ENCODE measurements at places on chromosomes 11 and 22.

- DNase-seq, result no peak
Measured at GRCh38 chr11:76243193-76243956, 37.1 kb upstream of the WNT11 start.

- no peak for DNase-seq
Measured at GRCh38 chr22:32720924-32721323, 80.6 kb upstream of the TIMP3 start.

- no peak for DNase-seq
Measured at GRCh38 chr22:24584166-24584790, 8.6 kb downstream of the LRRC75B start.

DNA sequence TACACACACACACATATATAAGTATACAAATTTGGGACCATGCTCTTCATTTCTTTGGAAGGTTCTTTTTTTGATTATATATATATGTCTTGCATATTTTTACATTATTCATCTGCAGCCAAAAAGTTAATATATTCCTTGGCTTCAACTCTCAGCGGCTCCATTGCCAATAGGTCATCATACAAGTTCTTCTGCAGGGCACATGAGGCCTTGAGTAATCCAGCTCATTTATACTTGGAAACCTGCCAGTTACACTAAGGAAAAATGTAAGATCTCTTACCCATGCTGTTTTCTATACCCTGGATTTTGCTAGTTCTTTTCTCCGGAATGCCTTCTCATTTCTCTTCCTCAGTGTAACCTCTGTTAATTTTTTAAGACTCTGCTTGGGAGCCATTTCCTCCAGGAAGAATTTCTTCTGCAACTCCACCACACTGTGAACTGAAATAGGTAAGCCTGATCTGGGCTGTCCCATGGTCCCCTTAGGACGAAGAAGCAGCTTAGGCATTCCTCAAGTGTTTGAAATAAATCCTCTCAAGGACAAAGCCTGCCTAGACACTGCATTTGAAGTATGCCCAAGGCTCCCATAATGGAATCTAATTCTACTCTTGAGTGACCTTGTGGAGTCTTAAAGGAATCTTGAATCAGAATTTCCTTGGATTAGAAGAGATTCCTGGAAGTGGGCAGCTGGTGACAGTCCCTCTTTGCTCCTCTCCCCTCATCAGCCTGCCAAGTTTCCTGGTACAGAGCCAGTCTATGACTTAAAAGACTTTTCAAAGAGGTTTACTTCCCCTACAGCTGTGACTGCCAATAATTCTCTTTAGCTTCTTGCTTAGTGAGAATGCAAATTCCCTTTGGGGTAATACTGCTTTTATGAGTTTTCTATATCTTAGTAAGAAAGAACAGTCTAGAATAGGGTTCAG is 182.8 kb downstream of the C11orf87 start:
- DNase-seq, result no peak

- DNase-seq, result no peak
Measured at GRCh38 chr11:36471577-36471976, 38.5 kb downstream of the TRAF6 start.

- DNase-seq, result no peak
Measured at GRCh38 chr11:1126935-1127663, 30.7 kb upstream of the MUC5AC start.

GRCh38 chr11:87539596-87539995 is 501.9 kb downstream of the TMEM135 start:
- no peak for DNase-seq

GRCh38 chr11:77407613-77408012 is 66.3 kb downstream of the PAK1 start:
- DNase-seq, result no peak

- DNase-seq, result no peak
Measured at GRCh38 chr11:92794783-92795182, 174.7 kb upstream of the MTNR1B start.

DNA sequence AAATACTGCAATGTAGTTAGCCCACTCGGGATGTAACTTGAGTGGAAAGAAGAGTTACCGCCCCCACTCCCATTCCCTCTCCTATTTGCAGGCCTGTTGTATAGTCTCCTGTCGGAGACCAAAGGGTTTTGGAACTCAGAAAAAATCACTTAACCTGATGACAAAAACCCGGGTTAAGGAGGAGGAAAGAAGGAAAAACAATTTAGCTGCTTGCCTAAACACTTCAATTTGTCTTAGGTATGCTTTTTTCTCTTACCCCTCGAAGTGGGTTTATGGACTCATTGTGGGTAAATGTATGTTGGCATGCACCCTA is 2.2 kb downstream of the YAP1 start:
- no peak for DNase-seq

DNA sequence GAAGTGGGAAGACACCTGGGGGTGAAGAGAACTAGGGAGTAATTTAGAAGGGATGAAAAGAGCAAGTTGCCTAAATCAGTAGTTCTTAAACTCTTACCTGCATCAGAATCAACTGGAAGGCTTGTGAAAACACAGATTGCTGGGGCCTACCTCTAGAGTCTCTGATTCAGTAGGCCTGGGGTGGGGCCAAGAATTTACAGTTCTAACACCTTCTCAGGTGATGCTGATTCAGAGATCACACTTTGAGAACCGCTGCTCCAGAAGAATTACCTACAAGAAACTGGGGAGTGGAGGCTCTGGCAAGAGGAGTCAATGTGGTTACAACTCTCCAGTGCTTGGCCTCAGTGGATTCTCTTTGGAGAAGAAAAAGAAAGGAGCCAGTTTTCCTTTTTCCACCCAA is 128.7 kb downstream of the C11orf58 start:
- DNase-seq, result no peak

DNA sequence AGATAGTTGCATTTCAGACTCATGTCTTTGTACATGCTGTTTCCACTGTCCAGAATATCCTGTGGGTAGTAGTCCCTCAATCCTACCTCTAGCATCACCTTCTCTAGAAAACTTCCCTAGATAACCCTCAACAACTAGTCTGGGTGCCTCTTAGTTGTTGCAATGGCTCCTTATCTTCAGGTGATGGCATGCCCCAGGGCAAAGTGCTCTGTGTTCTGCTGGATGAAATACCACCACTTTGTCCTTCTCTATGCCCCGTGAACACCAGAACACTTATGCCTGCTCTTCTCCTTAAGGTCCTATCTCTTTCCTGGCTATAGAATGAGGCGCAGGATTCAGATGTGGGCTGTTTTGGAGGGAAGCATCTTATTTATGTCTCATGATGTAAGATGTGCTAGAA is 158.3 kb upstream of the CTSC start:
- DNase-seq, result no peak

- DNase-seq, result peak; percentile 69
Measured at GRCh38 chr22:38923463-38924346, 33.7 kb upstream of the APOBEC3A start.

DNA sequence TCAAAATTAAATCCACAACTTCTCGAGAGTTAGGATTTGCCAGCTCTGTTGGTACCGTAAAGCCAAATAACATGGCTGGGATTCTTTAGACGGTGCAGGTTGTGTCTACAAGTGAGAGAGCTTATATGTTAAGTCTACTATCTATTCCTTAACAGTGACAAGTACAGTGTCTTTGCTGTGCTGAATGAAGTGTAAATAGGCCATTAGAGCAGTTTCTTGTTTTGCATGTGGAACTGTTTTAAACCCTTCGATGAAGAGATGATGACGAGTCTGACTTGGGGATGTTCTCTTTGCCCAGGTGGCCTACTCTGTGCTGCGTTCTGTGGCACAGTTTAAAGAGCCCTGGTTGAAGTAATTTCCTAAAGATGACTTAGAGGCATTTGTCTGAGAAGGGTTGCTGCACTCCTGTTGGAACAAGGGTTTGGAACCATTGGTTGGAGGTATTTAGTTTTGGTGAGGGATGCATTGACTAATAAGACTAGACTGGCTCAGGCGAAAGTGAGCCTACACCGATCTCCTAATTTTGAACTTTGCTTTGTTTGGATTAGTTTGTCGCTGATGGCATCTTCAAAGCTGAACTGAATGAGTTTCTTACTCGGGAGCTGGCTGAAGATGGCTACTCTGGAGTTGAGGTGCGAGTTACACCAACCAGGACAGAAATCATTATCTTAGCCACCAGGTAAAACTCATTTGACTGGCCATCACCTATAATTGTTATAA is 988 bp downstream of the RPS3 start:
- DNase-seq, result no peak

- no peak for DNase-seq
Measured at GRCh38 chr11:3085052-3085451, 27.8 kb upstream of the CARS1 start.

DNA sequence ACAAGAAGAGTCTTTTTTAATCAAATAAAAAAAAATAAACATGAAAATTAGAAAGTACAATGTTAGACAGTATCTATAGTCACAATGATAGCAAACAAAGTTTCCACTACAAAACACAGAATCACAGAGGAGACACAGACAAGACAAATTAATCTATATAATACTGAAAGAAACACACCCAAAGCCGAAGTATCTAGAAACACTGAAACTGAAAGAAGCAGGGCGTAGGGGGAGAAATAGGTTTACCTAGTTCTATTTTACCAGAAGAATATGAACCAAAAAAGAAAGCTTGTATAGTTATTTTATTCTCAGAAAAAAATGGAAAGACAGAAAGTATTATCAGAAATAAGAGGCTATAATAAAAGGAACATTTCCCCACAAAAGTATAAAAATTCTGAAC is 27.1 kb upstream of the NUP50 start:
- no peak for DNase-seq

DNA sequence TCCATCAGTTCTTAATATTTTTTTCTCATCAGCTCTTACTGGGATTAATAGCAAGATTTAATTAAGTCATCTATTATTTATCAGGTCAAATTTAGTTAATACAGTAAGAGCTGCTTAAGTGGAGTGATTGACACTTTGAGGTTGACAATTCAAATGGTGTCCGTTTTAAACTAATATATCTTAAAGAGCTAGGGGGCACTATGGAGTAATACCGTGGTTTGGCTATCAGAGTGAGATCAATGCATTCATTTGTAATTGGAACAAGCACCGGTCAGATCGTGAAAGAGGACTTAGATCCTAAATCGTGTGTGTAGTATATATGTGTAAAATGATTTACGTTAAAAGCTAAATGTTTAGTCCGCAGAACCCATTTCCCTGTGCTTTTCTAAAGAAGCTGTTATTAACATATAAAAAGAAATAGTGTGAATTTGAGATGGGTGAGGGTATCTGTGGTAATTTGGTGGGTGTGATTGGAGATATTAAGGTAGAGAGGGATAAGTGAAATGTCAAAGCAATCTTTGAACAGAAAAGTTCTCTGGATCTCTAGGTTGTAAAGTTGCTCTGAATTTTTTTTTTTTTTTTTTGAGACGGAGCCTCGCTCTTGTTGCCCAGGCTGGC is 2.3 kb downstream of the SIK2 start:
- DNase-seq, result no peak

DNA sequence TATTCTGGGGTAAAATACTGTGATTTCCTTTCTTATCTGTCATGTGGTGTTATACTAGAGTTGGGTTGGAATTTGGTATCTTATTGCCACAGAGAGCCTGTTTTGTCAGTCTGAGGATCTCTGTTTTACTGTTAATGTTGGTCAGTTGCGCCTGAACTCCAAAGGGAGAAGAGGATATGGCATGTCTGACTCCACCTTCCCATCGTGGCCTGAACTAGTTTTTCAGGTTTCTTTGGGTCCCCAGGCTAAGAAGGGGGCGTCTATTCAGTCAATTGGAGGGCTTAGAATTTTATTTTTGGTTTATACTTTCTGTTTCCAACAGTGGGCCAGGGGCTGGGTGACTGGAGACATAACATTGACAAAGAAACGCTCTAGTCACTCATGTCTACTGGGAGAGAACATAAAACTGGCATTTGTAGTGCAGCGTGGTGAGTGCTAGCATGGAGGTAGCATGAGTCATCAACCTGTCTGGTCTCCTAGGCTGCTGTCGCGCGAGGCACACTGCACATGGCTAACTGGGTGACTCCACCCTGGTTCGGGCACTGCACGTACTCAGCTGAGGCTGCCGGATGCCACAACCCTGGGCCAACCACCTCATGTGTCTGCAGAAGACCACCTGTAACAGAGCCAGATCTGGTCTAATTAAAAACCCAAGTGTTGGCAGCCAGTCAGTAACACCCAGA is 120.1 kb upstream of the OR9Q1 start:
- no peak for DNase-seq

DNA sequence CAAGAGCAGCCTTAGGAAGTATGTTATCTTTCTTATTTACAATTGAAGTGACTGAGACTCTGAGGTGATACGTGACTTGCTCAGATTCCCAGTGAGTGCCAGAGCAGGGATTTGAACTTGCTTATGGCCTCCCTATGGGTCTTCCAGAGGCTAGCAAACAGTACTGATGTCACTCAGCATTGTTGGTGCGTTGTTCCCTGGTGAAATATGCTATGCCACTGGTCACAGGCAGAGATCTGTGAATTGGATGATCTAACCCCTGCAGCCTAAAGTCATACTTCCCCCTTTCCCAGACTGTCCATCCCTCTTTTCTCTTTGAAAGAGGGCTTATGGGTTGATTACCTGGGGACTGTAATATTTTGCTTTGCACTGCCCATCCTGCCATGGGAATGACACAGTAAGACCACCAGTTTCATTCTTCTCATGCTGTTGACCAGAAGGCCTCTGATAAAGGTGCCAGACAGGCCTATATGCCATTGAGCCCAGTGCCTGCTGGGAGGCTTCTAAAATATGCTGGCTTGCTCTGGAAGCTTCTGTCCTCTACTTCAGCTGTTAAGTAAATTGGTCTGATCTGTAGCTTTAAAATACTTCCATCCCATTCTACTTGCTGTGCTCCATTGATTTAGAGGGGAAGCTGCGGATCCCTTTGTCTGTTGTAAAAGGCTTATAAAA is 152.2 kb upstream of the E2F8 start:
- DNase-seq, result no peak

- DNase-seq, result no peak
Measured at GRCh38 chr22:37898441-37899181, 7.5 kb upstream of the MICALL1 start.

- no peak for DNase-seq
Measured at GRCh38 chr11:27496461-27496860, 10.1 kb downstream of the LIN7C start.

DNA sequence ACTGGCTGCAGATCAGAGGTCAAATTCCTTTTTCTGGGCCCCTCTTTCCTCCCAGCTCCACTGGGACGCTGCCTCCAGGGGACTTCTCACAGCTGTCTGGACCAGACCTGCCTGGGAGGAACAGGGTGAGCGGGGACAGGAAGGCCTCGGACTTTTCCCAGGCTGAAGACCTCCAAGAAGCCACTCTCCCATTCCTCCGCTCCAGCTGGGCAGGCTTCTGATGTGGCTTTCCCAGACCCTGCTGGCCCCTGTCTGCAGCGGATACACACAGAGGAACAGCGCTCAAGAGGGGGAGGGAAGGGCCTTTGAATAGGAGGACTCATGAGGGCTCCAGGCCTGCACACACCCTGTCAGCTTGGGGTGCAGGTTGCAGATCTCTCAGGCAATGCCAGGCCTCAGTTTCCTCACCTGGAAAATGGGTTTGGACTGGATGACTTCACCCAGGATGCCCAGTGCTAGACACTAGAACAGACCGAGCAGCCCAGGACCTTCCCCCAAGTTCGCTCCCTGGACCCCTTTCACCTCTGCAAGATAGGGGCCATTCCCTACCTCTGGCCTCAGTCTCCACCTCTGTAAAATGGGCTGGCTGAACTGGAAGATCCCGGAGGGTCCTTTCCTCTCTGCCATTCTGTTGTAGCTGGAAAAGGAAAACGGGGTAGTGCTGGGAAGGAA is 36.6 kb downstream of the MB start:
- DNase-seq, result no peak
